ENCODE measurements at places on chromosomes 2 and 18. TPM values are rescaled to one million over a fixed set of nuclear protein-coding genes. Genes with fewer than 3 reads are reported as not detected.

GAREM2 gene
- total RNA-seq: 7.2 TPM

SPP2 gene
- total RNA-seq: not detected

MDH1 gene
- 338 TPM for total RNA-seq

ARHGAP25 gene
- total RNA-seq: 4.1 TPM

CRYGA gene
- not detected for total RNA-seq

CXCR2 gene
- not detected for total RNA-seq

KIF5C gene
- 24.0 TPM for total RNA-seq

IL18R1 gene
- 0.41 TPM for total RNA-seq

SLC23A3 gene
- total RNA-seq: not detected

ZNF804A gene
- 0.18 TPM for total RNA-seq

MC4R gene
- total RNA-seq: 0.03 TPM

ASXL3 gene
- total RNA-seq: 0.07 TPM

GCKR gene
- total RNA-seq: 0.07 TPM

TCF23 gene
- total RNA-seq: not detected

GKN2 gene
- total RNA-seq: not detected

DPP10 gene
- total RNA-seq: 15.6 TPM

ANKRD30BL gene
- not detected for total RNA-seq

BOK gene
- 61.6 TPM for total RNA-seq

SRD5A2 gene
- total RNA-seq: 0.04 TPM

MYO7B gene
- total RNA-seq: not detected

DSC3 gene
- total RNA-seq: 0.73 TPM

REG1B gene
- not detected for total RNA-seq

ITSN2 gene
- total RNA-seq: 10.3 TPM

YWHAQ gene
- 378 TPM for total RNA-seq

FOXD4L1 gene
- total RNA-seq: not detected

AKAIN1 gene
- total RNA-seq: not detected

POTEC gene
- not detected for total RNA-seq

ME2 gene
- total RNA-seq: 113 TPM

DNAH7 gene
- total RNA-seq: under 0.01 TPM

RGPD3 gene
- 0.17 TPM for total RNA-seq

IL37 gene
- 1.00 TPM for total RNA-seq

RAD51AP2 gene
- total RNA-seq: 0.10 TPM

SCN7A gene
- not detected for total RNA-seq

CFLAR gene
- 18.3 TPM for total RNA-seq

SLC5A7 gene
- not detected for total RNA-seq

FTCDNL1 gene
- total RNA-seq: 0.59 TPM

TFCP2L1 gene
- 1.6 TPM for total RNA-seq

SIX3 gene
- total RNA-seq: 1.7 TPM

PDE11A gene
- 1.2 TPM for total RNA-seq

CACNB4 gene
- 0.83 TPM for total RNA-seq

UGT1A5 gene
- total RNA-seq: not detected

CDH2 gene
- 106 TPM for total RNA-seq

SULT1C4 gene
- 2.9 TPM for total RNA-seq

TEX44 gene
- not detected for total RNA-seq

IL36G gene
- total RNA-seq: not detected

TPO gene
- total RNA-seq: not detected

HOXD12 gene
- not detected for total RNA-seq

MROH2A gene
- total RNA-seq: not detected
